HAP-1 (cell line): ENCODE measurements at places on chromosomes 1 and 21.

- DNase-seq: no peak
These were observed 8.5 kb upstream of the B4GALT3 start for GRCh38 chr1:161185732-161186311.

- DNase-seq: no peak
These were observed 44.6 kb downstream of the TOR3A start for GRCh38 chr1:179126338-179127060.

DNA sequence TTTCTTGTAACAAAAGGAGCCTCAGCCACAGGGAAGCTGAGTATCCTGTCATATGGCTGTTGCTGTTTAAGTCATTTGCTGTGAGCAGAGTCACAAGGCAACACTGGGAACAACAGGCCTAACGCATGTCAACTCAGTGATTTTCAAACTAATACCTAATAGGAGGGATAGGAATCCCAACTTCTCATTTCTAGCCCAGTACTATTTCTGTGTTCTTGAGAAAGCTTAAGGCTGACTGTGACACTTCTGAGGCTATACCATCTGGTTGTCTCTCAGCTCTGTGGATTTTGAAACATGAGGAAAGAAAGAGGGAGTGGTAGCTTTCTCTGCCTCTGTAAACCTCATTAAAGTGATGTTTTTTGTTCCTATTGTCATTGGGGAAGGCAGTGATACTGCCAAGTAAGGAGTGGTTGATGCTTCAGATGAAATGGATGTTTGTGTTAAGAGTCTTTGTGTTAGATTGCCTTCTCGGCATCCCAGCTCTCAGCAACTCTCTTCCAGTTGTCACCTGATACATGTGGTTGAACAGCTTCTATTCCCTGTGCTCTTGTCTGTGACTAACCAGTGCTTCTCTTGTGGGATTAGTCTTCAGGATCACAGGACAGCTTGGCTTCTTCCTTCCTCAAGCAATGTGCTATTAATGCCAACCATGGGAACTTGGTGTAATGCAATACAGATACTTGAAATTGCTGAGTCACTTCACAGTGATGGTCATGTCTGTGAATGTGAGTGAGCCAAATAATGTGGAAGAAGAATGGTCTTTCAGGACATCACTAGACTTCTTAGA lies 166.8 kb upstream of the IVNS1ABP start:
- DNase-seq: peak; percentile 21

- DNase-seq: no peak
These were observed 57.5 kb upstream of the IL12RB2 start for GRCh38 chr1:67250051-67250653.

DNA sequence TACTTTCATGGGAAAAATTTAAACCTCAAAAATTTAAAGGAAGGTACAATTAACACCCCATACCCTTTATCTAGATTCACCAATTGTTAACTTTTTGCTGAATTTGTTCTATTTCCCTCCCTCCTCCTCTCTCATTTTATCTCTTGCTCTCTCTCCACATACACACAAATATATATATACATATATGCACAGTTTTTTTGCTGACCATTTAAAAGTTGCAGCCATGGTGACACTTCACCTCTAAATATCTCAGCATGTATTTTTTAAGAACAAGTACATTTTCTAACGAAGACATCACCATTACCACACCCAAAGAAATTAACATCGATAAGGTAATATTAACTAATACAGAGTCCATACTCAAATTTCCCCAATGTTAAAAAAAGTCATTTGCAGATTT lies 33.9 kb downstream of the LRIG2 start:
- no peak for DNase-seq

DNA sequence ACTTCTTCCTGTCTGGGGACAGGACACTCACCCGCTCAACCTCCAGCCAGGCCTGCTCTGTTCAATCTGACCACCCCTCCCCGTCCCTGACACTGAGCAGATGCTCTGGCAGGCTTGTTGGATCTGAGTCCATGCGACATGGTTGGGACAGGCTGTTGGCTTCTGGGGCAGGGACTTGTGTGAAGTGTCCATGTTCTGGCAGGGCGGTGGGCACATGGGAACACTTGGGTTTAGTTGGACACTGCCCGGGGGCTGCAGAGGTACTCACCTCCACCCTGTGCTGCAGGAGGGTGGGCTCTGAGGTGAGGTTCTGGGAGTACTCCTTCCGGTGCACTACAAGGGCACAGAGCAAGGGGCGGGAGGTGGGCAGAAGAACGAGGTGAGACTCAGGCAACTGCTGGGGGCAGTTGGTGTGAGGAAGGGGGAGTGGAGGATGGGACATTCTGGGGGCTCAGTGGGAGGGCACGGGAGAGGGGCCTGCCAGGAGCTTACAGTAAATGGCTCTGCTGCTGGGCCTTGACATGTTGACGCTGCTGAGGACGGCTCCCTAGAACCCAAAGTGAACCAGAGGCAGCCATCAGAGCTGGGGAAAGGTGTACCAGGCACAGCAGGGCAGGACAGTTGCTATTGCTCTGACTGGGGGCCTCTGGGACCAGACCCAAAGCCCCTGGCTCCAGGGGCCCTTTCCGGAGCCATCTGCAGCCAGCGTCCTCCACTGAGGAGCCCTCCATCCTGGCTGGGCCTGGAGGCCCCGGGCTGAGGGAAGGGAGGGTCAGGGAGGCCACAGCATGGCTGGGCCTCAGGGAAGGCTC lies 2.3 kb downstream of the EPS8L3 start:
- DNase-seq: no peak

- no peak for DNase-seq
These were observed 649 bp downstream of the PTPN7 start for GRCh38 chr1:202159534-202160371.

DNA sequence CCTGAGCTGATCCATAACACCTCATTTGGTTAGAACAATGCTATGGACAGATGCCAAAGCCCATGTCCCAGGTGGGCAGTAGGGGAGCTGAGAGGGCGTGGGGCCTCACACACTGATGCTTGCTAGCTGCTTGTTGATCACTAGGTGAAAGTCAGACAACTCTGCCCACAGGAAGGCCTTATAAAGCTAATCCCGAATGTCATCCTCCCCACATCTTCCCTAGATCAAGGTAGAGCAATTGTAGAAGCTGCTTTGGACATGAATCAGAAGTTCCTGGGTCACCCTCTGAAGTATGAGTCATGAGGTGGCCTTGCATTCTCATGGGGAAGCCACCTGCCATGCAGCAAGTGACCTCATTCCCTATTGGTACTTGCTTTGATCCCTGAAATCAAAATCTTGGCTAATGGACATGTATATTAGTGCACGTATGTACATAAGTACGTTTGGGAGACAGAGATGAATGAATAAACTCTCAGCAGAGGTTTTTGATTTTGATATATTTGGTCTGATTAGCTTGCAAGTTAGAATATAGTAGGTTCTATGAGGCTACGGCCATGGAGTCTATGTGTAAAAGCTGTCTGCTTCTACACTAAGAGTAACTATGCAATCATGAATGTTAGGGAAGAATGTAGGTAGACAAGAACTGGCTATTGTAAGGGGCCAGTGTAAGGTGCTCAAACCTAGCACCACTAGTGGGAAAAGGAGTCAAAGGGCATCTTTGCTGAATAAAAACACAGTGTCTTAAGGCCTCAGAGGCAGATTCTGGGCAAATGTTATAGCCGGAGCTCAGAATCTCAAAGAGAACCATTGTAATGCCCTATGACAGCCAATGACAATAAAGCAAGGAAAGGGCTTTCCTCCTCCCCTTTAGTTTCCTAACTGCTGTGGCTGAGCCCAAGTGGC lies 52.6 kb downstream of the ABCA4 start:
- no peak for DNase-seq

- no peak for DNase-seq
These were observed 15.4 kb downstream of the FLG2 start for GRCh38 chr1:152344438-152344837.

- no peak for DNase-seq
These were observed 21.5 kb downstream of the FGGY start for GRCh38 chr1:59318271-59318860.

DNA sequence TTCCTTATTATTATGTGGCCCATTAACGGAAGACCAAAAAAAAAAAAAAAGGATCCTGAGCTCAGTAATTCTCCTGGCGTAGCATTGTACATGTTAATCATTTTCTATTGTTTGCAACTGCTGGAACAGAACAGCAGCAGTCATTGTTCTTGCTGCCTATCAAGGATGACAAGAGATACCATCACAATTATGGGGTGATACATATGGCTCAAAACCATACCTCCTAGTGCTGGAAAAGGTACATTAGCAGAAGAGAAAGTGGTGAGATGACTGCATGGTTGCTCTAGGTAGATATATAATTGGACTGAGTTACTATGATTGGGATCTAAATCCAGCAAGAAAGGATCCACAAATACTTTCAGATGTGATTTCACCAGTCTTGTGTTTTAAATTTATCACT lies 13.3 kb upstream of the TLR5 start:
- no peak for DNase-seq

- no peak for DNase-seq
These were observed 372.8 kb upstream of the PKN2 start for GRCh38 chr1:88311265-88311664.

GRCh38 chr1:15410223-15410883 lies 665 bp downstream of the EFHD2 start:
- peak; percentile 33 for DNase-seq

DNA sequence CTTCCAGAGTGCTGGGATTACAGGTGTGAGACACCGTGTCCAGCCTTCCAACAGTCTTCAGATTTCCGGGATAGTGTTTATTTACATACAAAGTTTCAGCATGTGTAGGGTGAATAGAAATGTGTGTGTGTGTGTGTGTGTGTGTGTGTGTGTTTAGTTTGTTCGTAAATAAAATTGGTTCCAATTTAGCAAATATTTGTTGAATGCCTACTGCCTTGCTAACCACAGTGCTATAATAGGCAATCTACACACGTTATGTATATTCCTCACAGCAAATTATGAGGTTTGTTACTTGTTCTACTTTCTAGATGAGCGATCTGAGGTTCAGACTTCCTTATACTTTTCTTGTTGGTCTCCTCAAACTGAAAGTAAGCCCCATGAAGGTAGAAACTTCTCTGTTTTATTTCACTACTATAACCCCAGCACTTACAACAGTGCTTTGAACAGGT lies 32.8 kb upstream of the EPS15 start:
- no peak for DNase-seq

DNA sequence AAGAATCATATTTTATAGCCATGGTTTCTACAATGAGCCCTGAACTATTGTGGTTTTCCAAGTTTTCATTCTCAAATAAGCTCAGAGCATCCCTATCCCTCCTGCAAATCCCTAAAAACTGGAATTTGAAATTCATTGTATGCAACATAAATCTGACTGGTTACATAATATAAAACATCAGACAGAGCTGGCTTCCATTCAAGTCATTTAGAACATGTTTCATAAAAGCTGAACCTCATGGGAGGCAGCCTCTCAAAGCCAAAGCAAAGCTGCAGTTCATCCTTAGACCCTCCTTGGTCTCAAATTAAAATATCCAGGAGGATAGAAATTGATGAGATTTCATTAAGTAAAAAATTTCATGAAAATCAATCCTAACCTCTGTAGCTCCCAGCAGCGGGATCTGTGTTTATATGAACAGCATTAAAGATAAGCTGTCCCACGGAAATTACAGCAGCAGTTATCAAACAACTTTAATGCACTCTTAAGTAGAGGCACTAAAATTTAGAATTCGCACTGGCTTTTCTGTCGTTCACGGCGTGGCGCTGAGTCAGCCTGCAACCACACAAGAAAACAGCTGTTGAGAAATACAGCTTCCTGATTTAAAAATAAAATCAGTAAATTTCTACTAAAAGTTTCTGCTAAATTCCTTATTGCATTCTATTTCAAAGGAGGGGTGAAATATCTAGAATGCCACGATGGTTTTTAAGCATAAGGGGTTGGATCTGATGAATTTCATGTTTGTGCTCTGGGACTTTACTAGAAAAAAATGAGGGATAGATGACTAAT lies 99.9 kb upstream of the TIAM1 start:
- DNase-seq: no peak

- no peak for DNase-seq
These were observed 79.7 kb upstream of the CACYBP start for GRCh38 chr1:174920093-174920492.

DNA sequence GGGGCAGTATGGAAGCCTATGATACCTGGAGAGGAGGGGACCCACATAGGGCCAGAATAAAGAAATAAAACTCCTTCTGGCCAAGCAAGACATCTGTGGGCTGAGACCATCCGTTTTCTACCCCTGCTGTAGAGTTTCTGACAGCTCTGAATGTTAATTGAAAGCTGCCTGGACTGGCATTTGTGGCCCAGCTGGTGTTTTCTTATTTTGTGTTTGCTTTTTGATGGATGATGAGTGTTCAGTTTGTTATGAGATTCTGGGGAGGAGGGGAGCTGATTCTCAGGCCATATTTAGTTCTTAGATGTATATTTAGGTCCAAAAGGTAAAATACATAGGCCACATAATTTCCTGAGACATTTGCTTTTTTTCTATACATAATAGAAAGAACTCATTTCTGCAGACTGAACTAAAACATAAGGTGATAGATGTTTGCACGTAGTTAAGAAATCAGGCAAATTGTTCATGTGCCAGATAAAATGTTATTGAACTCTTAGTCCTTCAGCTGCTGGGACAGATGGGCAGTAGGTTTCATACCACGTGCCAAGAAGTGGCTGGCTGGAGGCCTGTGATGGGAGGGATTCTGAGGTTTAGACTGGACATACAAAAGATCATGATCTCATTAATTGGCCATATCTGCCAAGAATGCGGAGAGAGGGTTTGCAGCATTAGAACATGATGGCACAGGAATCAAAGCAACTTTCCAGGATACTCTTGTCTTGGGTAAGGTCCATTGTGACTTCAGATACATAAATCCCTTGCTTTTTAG lies 54.1 kb downstream of the DSCAM start:
- no peak for DNase-seq

DNA sequence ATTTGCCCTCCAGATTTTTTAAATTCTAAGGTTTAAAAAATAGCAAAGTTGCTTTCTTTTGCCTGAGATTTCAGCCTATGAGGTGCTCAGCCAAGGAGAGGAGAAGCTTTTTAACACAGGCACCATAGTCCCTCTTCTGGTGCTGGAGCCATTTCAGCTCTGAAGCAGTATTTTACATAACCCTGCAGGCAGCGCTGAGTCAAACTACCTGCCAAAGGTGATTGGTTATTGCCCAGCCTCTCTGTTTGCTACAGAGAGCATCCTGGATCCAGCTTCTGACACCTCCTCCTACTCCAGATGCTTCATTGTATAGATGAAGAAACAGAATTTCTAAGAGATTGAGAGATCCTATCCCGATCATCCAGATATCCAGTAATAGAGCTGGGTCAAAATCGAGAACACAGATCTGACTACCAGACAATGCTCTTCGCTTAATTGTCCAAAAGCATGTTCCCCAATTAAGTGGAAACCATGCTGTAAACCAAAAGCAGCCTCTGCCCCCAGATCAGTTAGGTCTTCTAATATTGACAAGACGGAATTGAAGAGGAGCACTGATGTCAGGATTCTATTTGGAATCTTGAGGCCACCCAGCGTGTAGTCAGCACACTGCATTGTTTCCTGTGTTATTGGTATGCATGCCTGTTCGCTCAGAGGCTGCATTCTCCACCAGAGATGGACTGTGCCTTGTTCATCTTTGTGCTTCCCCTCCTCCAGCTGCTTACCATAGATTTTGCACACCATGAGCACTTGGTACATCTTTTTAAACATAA lies 22.1 kb downstream of the RGS8 start:
- DNase-seq: peak; percentile 21

- no peak for DNase-seq
These were observed 44.4 kb downstream of the C1orf198 start for GRCh38 chr1:230823931-230824381.

- DNase-seq: no peak
These were observed 103.2 kb upstream of the SLC25A33 start for GRCh38 chr1:9435854-9436640.
